NCI-H1092 (cell line): ENCODE measurements at places on chromosomes 1 and 21.

- DNase-seq: no peak
Measured at GRCh38 chr1:184315254-184315653, 71.6 kb upstream of the C1orf21 start.

GRCh38 chr1:7474786-7475502 is 296.2 kb upstream of the VAMP3 start:
- DNase-seq: no peak

- DNase-seq: no peak
Measured at GRCh38 chr1:78121710-78122109, 75.9 kb downstream of the GIPC2 start.

GRCh38 chr1:22747021-22747734 is 36.5 kb downstream of the EPHB2 start:
- no peak for DNase-seq

DNA sequence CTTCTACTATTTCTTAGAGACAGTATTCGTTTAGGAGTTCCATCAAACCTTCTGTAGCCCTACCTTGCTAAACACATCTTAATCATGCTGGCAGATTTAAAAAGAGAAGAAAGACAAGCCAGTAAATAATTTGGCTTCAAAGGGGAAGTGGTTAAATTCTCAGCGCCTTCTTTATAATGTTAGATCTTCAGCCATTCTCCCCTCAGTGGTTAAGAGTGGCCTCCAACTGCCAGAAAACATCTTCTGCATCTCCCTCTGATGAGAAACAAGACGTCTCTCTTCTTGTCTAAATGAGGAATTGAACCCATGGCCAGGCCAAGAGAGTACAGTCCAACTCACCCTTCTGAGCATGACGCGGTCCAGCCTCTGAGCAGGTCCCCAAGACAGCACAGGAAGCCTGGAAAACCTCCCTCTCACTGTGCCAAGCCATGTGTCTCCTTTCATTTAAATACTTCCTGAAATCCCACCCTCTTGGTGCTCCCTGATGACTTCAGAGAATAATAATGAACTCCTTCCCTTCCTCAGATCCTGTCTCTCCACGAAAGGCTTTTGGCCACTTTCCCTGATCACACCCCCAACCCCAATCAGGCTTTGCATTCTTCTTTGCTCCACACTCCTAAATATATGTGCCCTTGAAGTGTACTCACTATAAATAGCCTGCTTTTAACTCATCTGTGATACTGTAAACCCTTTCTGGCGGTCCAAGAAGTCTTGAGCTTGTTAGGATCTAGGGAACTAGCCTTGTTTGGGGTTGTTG is 16.4 kb upstream of the LRRC52 start:
- DNase-seq: no peak

DNA sequence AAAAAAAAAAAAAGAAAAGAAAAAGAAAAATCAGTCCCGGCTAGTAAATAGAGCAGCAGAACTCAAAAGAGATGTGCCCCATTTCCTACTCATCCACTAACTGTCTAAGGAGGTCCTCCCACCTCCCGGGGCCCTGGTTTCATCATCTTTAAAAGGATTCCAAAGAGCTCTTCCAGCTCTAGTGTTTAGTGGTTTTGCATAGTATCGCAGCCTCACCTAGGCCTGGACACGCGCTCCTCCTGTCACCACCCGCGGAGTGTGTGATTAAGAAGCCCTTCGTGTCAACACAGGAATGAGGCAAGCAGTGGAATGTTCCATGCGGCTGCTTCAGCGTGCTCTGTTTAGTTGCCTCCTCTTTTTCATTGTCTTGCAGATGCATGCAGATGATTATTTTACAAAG is 49.0 kb downstream of the LBR start:
- DNase-seq: no peak
